ENCODE measurements at places on chromosomes 5 and 9. TPM values are rescaled to one million over a fixed set of nuclear protein-coding genes. Genes with fewer than 3 reads are reported as not detected.

Gene LECT2
- not detected for total RNA-seq

Gene OTP
- not detected for total RNA-seq

Gene N4BP3
- 8.1 TPM for total RNA-seq

Gene NEUROG1
- total RNA-seq = not detected

Gene CKMT2
- not detected for total RNA-seq

Gene CFAP77
- not detected for total RNA-seq

Gene SLC22A4
- 0.93 TPM for total RNA-seq

Gene FBLL1
- total RNA-seq = 1.1 TPM

Gene MRPS27
- 71.2 TPM for total RNA-seq

Gene TMOD1
- 2.5 TPM for total RNA-seq

Gene CCL28
- total RNA-seq = 22.8 TPM

Gene SLC25A48
- total RNA-seq = not detected

Gene CORO2A
- 9.9 TPM for total RNA-seq

Gene LHX3
- not detected for total RNA-seq

Gene DBH
- total RNA-seq = not detected

Gene C5orf58
- not detected for total RNA-seq

Gene IL7R
- total RNA-seq = 162 TPM

Gene TLR4
- total RNA-seq = not detected

Gene PRDM12
- not detected for total RNA-seq

Gene DENND4C
- 18.1 TPM for total RNA-seq

Gene GLRA1
- total RNA-seq = not detected

Gene LRRTM2
- not detected for total RNA-seq

Gene ST8SIA4
- 42.8 TPM for total RNA-seq

Gene MRPL36
- total RNA-seq = 50.3 TPM

Gene MARCHF11
- total RNA-seq = not detected

Gene FBP2
- not detected for total RNA-seq

Gene CAMK2A
- not detected for total RNA-seq

Gene MEIKIN
- total RNA-seq = not detected

Gene DOCK8
- total RNA-seq = 133 TPM

Gene RANBP3L
- total RNA-seq = not detected

Gene MARVELD2
- total RNA-seq = 0.37 TPM

Gene TMEM203
- 27.3 TPM for total RNA-seq

Gene KIF12
- total RNA-seq = not detected

Gene IRX4
- not detected for total RNA-seq

Gene GTF2H2
- total RNA-seq = 36.7 TPM

Gene ANKHD1
- 94.5 TPM for total RNA-seq

Gene TSSK1B
- not detected for total RNA-seq

Gene ARSI
- not detected for total RNA-seq

Gene CNTFR
- not detected for total RNA-seq

Gene MYMK
- total RNA-seq = not detected

Gene TRUB2
- total RNA-seq = 35.2 TPM

Gene ORM1
- total RNA-seq = not detected

Gene TRIM36
- 0.13 TPM for total RNA-seq

All from activated T-helper 17 cell treated with anti-CD3 and anti-CD28 coated beads, Interleukin-2, amount 50 U/mL, for 72 hours (primary cell).